ENCODE measurements at places on chromosomes 7 and 10. TPM values are rescaled to one million over a fixed set of nuclear protein-coding genes. Genes with fewer than 3 reads are reported as not detected.

H2BK1 gene
- not detected for total RNA-seq

TMEM270 gene
- total RNA-seq, result not detected

COBL gene
- not detected for total RNA-seq

CSGALNACT2 gene
- total RNA-seq, result 34.5 TPM

KCP gene
- total RNA-seq, result 0.69 TPM

CHCHD3 gene
- total RNA-seq, result 62.1 TPM

IQUB gene
- 0.85 TPM for total RNA-seq

FXYD4 gene
- not detected for total RNA-seq

AKR1C8 gene
- not detected for total RNA-seq

KLF14 gene
- total RNA-seq, result not detected

PNLIPRP2 gene
- total RNA-seq, result not detected

MEIG1 gene
- 0.46 TPM for total RNA-seq
